PC-9 (cell line): ENCODE measurements at places on chromosomes 7 and 10. TPM values are rescaled to one million over a fixed set of nuclear protein-coding genes. Genes with fewer than 3 reads are reported as not detected.

ECD gene
- 29.3 and 33.2 TPM in 2 replicates for total RNA-seq

CUBN gene
- total RNA-seq = 0.07 and 0.28 TPM in 2 replicates

AOAH gene
- not detected in 2 replicates for total RNA-seq

CXCL12 gene
- not detected in 2 replicates for total RNA-seq

RALA gene
- 34.3 and 36.8 TPM in 2 replicates for total RNA-seq

WAPL gene
- total RNA-seq = 17.9 and 20.9 TPM in 2 replicates

LIPJ gene
- not detected in 2 replicates for total RNA-seq

CCL26 gene
- total RNA-seq = not detected in 2 replicates

FAM13C gene
- total RNA-seq = not detected in 2 replicates

GCK gene
- total RNA-seq = not detected in 2 replicates

TMEM229A gene
- total RNA-seq = not detected in 2 replicates

IRF5 gene
- total RNA-seq = 3.4 and 5.8 TPM in 2 replicates

TAS2R41 gene
- not detected in 2 replicates for total RNA-seq

SPDYE6 gene
- not detected in 2 replicates for total RNA-seq

KCNH2 gene
- total RNA-seq = 1.5 and 1.6 TPM in 2 replicates

PDZD7 gene
- 2.3 and 2.8 TPM in 2 replicates for total RNA-seq

HACD1 gene
- total RNA-seq = 29.6 and 36.3 TPM in 2 replicates

NME8 gene
- not detected in 2 replicates for total RNA-seq

FIS1 gene
- 184 and 200 TPM in 2 replicates for total RNA-seq

CDHR1 gene
- total RNA-seq = not detected in 2 replicates

NACAD gene
- total RNA-seq = 0.15 and 0.24 TPM in 2 replicates

DGKI gene
- 0.41 and 0.65 TPM in 2 replicates for total RNA-seq

TCF7L2 gene
- 9.9 and 14.8 TPM in 2 replicates for total RNA-seq

SMO gene
- total RNA-seq = 1.2 and 1.9 TPM in 2 replicates

SYT15 gene
- total RNA-seq = 1.9 and 3.3 TPM in 2 replicates

RSBN1L gene
- total RNA-seq = 13.3 and 20.7 TPM in 2 replicates

CALY gene
- total RNA-seq = not detected in 2 replicates
